ENCODE measurements at places on chromosomes 3 and 15.
A peak's percentile ranks its signal among the peaks of the same experiment; 100 is the strongest.

DNA sequence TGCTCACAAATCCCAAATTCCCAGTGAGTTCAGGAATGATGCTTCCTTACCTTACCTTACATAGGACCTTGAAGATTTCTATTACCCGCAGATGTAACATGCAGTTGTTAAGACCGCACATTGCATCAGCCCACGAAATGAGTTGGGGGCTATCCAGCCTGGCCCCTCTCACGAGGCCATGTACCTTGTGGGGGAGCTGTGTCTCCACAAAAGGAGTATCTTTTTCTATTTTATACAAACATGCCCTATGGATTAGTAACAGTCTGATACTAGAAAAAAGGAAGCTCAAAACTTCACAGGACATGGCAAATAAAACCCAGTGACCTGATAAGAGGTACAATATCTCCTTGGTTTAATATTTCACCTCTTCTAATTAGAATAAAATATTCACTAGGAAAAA, 1086.8 kb upstream of the CFAP20DC start:
- no peak for DNase-seq

DNA sequence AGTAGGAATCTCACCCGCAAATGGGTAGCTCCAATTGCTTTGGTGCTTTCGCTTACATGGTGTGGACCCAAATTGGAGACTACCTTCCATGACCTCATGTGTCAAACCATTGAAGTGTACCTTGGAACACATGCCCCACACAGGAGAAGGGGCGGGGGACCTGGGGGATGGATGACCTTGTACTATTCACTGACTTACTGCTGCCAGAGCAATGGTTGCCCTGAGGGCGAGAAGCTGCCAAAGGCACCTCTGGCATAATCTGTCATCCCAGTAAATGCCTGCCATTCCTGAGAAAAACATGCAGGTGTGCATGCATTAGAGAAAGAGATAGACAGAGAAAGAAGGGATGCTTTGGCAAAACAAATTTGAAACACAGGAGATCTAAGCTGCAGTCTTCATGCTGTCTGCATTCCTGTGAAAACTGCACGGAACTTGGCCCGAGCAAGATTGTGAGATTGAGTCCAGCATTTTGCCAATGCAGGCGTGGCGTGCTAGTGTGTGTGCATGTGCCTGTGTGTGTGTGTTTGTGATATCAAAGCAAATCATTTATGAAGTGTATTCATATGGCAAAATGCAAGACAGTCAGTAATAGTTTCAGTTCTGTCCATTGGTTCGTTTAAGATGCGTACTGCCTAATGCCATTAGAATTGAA, 219.5 kb upstream of the MDFIC2 start:
- DNase-seq = no peak

- DNase-seq = no peak
Measured at GRCh38 chr15:82750831-82751180, 41.1 kb upstream of the AP3B2 start.

DNA sequence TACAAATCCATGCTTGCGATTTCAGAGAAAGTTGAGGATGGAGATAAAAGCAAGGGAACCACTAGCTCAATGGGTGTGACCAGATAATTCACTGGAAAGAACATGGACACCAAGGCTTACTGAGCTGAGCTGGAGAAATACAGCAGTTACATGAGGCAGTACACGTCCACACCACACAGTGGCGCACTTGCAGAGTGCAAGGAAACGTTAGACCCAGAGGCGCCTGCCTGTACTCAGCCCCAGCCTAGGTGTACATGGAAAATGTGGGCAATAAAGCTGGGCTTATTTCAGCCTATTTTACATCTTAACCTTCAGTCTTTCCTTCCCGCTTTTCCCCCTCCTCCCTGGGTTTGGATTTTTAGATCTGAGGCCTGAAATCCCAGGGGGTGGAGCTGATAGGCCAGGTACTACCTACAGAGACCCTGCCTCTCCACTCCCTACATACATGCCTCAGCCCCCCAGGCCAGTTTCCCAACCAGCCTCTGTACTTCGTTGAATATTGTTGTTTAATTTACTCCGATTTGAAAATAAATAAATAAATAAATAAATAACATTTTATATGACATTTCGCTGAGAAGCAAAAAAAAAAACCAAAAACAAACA, 60.1 kb downstream of the PCOLCE2 start:
- DNase-seq = peak; percentile 61

- no peak for DNase-seq
Measured at GRCh38 chr3:182618085-182618732, 175.1 kb upstream of the ATP11B start.

- DNase-seq = no peak
Measured at GRCh38 chr3:9553021-9553947, at the start of gene LHFPL4. LHFPL4 (minus strand) TSS chr3:9553822; CDS start chr3:9552679, 1,143 bp downstream.

DNA sequence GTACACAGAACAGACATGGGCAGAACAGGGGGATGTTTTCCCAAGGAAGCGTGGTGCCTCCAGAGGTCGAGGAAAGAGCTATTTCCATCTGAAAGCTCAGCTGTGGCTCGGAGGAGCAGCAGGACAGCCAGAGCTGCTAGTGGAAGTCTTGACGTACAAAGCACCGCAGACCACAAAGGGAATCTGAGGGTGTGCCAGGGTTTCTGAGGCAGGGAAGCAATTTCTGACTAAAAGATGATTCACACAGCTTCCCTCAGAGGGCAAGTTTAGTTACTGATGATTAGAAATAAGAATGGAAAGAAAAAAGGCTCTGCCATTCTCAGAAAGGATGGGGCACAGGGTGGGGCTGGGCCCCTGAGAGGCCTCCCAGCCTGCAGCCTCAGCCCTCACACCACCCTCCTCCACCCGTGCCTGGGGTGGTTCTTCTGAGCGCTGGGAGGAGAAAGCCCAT, 45.8 kb upstream of the SEC13 start:
- peak; percentile 33 for DNase-seq

DNA sequence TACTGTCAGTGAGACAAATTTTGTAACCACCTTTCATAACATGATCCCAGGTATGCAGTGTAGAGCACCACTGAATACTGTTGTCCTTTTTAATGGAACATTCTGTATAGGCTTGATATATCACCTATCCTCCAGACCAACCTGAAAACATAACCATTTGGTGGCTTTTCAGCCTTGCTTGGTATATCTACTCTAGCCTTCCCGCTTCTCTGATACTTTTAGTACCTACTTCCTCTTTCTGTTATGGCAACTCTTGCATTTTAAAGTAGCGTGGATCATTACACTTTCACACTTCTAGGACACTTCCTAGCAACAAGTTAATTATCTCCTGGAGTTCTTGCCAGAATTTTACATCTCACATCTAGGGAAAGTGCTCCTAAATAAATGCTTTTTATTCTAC, 226.6 kb upstream of the ROBO1 start:
- no peak for DNase-seq

DNA sequence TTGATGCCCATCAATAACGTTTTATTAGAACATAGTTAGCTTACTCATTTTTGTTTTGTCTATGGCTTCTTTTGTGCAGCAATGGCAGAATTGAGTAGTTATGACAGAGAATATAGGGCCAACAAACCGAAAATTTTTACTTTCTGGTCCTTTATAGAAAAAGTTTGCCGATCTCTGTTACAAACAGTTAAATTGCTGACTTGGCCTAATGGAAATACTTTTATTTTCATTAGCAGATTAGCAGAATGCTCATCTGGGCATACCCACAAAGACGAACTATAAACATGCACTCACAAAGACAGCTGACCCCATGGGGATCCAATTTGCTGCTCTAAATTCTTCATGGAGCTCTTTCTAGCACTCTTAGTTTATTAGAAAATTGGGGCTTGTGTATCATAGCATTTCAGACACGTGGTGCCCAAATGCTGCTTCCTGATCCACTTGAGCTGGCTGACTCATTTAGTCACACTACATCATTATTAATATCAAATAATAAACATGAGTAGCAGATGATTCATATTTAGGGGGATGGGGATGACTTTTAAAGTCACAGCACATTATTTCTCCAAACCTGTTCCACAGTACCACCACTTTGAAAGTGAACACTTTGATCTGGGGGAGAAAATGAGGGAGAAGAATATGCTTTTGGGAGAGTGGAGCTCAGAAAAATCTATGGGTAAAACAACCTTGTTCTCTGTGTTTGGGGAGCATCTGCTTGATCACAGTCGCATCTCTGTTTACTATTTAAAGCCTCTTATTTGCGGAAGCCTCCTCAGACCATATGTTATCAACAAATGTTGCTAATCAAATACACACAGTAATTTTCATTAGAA, 228.1 kb upstream of the FEZF2 start:
- no peak for DNase-seq

GRCh38 chr3:171005648-171006047, 20.9 kb downstream of the SLC2A2 start:
- DNase-seq = no peak

DNA sequence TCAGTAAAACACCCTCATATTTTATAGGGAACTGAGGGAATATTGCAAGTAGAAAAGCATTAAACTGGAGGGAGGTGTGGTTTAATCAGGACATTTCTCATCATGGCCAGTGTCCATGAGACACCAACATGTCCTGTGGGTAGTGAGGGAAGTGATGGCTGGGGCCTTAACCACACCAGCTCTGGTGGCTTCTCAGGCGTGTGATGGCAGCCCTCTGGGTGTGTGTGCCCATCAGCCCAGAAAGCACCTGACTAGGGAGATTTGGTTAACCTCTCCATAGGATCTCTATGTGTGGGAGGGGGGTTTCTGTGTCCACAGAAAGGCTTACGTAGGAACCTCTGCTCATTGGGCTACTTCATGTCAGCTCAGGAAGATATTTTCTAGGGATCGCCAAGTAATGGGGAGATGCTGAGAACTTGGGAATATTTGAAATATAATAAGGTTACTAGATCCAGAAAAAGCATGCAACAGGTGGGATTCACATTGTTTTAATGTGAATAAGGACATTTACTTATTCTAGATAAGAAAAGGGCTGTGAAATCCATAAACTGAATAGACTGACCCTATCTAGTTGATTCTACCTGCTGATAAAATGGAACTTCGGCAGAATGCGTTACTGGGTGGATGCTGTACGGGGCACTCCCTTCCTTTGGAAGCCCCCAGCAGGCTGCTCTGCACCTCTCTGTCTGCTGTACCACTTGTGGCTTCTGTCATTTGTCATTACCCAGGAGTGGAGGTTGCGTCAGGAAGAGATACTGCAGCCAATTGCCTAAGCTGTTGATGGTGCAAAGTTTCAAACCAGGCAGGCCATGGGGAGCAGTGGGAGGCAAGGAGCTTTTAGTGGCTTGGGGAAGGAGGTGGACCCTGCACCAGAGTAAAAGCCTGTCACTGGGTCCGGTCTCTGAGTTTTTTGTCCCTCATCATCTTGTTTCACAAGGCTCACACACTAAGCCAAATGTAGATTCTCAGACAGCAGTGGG, 21.5 kb downstream of the PDHB start:
- DNase-seq = no peak

All from stimulated activated CD8-positive, alpha-beta memory T cell treated with anti-CD3 and anti-CD28 coated beads, Interleukin-2, amount 100 ng/mL, for 48 hours (primary cell).